ENCODE measurements at places on chromosomes 1 and 21.

DNA sequence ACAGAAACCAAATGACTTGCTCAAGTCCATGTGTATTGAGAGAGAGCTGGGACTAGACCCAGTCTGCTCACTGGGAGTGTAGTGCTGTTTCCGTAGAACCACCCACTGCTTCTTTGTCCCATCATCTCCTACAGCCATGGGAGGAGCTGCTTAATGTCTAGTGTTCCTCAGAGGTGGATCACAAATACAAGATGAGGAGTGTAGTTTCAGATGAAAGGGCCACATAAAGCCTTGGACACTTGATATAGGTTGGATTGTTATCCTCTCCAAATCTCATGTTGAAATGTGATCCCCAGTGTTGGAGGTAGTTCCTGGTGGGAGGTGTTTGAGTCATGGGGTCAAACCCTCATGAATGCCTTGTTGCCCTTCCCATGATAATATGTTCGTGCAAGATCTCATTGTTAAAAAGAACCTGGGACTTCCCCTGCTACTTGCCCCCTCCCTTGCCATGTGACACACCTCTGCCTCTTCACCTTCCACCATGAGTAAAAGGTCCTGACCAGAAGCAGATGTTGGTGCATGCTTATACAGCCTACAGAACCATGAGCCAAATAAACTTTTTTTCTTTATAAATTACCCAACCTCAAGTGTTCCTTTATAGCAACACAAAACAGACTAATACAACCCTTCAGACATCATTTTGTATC, 127.5 kb upstream of the DNAH14 start:
- no peak for DNase-seq

DNA sequence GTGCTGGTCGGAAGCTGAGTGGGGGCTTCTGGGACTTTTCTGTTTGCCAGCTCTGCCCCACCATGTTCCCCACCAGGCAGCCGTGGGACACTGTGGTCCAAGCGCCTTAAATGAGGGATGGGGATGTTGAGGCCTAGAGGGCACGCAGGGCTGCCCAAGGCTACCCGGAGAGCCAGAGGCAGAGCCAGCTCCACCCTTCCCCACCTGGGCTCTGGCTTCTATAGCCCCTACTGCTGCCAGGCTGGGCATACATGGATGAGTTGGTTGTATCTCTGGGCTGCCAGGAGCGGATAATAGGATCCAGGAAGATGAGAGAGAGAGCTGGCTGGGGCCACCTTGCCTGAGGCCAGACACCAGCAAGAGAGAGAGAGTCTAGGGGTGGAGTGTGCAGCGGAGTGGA, 49.4 kb downstream of the PTPRU start:
- no peak for DNase-seq

- no peak for DNase-seq
Observed at GRCh38 chr1:233360525-233361102, 33.1 kb downstream of the MAP3K21 start.

- DNase-seq = no peak
Observed at GRCh38 chr1:56080123-56080522, 499.2 kb downstream of the PLPP3 start.

DNA sequence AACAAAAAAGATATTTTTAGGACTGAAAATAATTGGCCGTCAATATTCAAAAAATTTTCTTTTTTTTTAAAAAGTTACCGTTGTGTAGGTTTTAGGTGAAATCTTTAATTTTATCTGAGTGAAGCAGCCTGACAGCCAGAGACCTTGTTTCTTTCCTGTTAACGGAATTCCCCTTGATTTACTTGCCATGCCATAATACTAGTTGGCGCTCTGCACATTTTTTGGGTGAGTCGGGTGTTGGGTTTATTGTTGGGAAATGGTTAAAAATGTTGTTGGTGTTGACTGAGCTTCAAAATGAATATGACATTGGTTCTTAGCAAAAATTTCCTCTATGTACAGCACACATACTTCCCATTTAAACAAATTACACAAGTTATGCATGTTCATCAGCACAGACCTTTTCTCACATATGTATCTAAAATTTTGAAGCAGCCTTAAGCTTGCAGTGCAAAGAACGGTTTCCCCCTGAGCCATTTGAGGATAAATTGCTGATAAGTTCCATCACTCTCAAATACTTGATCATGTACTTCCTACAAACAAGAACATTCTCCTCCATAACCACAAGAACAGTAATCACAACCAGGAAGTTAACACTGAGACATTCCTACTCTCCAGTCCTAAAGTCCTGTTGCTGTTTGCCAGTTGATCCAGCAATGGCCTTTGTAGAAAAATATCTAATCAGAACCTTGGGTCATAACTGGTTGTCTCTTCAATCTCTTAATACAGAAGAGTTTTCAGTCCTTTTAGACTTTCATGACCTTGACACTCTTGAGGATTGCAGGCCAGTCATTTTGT, 34.2 kb downstream of the CAMTA1 start:
- no peak for DNase-seq

DNA sequence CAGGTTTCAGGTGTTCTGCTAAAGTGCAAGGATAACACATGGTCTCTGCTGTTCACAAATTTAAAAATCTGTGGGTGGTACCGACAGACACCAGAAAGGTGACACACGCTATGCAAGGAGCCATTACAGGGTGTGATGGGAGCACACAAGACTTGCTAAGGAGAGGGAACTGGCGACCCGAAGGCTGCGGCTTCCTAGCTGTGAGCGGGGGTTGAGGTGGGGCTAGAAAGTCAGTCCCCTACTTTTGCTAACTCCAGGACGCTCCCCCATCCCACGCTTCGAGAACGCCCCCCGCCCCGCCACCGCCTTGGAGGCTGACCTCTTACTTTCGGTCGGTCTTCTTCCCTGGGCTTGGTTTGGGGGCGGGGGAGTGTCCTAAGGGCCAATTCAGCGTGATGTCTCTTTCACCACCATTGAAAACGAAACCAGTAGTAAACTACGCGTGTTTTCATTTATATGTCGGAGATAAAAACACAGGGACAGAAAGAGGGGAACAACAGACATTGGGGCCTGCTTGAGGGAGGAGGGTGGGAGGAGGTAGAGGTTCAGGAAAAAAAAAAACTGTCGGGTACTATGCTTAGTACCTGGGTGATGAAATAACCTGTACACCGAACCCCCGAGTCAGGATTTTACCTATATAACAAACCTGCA, 1.1 kb downstream of the CKS1B start:
- no peak for DNase-seq

DNA sequence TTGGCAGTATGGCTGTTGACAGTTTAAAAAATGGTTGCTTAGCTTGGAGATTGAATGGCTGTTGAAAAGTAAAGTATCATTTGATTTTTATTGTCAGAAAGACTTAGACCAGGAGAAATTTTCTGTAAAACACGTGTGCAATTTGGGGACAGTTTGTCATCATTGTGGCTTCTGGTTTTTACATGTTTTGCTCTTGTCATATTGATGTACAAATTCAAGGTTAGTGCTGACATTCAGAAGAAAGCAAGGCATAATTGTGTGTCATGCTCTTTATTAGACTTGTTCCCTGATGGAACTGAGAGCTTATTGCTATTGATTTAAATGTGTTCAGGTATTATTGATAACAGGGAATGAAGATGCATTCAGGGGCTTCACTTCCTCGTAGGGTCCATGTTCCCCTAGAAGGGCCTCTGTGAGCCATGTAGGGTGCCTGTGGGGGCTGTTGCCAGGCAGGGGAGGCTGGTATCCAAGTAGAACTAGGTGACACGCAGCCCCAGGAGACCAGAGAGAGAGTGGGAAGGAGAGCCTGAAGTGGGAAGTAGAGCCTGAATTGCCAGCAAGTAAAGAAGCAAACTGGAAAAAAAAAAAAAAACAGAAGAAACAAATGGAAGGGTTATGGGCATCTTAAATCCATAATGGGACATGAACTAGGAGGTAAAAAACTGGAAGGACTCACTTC, 32.7 kb upstream of the PLXNA2 start:
- no peak for DNase-seq

- no peak for DNase-seq
Observed at GRCh38 chr1:59486615-59487014, 189.7 kb downstream of the FGGY start.

GRCh38 chr1:180976732-180977357, 45.8 kb downstream of the STX6 start:
- DNase-seq = no peak

- DNase-seq = no peak
Observed at GRCh38 chr21:43861706-43862105, 3.3 kb upstream of the AGPAT3 start.

GRCh38 chr21:34844924-34845238, 176.1 kb downstream of the CLIC6 start:
- DNase-seq = no peak

DNA sequence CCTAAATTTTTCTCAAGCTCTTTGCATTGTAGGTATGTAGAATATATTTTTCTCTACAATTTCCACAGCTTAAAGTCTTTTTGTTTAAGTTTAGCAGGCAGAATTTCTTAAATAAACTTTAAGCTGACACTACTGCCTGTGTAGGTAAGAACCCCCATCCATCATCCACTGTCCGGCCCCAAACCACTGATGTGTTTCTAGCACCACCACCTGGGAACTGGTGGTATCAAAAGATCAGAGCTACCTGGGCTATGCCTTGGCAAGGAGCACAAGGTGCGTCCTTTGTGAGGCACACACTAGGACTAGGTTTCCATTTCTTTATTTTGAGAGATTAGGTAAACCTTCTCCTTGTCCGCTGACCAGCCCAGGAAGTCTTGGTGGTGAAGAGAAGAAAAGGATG, 10.5 kb upstream of the LELP1 start:
- DNase-seq = peak; percentile 8

DNA sequence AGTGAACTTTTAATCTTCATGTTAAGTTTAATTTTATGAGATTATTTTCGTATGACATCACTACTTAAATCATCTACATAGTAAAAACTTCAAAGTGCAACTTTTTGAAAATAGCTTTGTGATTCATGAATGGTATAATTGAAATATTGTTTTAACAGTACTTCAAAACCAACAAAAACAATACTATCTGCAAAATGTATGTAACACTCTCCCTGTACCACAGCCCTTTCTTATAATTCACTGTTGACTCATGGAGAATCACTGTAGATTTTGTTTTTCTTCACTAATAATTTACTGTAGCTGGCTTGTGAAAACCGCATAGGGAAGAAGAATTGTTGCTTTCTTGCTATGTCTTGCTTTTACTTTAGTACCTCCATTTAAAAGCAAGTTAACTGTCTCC, 301.4 kb upstream of the ADAMTS5 start:
- no peak for DNase-seq

DNA sequence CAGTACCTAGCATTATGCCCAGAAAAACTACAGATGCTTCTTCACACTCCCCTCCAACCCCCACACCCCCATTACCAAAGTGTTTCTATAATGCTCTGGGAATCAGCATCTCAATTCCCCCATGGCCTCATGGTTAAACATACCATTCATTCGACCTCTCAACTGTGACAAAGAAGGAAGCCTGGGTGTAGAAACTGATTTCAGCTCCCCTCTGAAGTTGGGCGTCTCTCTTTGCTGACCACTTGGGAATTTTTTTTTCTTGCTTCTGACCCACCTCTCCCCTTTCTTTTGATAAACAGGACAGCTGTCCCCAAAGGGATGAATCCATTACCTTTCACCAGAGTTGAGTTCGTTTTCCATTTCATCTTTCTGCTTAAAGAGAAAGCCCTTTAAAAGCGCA, 116.4 kb upstream of the HOOK1 start:
- no peak for DNase-seq

GRCh38 chr1:225611537-225612223, 41.2 kb downstream of the ENAH start:
- no peak for DNase-seq

DNA sequence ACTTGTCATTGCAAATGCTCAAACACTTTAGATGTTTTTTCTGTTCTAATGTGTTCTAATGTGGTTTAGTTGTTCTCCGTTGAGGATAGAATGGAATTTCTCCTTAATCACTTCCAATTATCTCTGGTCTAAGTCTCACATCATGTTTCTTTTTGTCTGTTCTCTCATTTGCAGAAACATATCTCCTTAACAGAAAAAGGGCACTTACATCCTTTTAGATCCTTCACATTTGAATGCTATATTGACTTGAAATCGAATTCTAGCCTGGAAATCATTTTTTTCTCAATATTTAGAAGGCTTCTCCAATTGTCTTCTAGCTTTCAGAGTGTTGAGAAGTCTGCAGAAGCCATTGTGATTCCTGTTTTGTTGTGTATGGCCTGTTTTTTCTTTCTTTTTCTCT, 7.3 kb upstream of the SAMSN1 start:
- no peak for DNase-seq

DNA sequence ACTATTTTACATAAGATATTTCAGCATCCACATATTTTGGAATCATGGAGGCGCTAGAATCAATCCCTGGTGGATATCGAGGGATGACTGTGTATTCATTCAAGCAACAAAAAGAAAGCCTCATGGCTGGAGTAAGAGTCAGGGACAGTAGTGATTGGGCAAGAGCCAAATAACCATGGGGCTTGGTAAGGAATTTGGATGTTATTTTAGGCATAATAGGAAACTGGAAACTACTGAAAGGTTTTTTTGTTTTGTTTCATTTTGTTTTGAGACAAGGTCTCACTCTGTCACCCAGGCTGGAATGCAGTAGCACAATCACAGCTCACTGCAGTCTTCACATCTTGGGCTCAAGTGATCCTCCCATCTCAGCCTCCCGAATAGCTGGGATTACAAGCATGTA, 33.8 kb upstream of the EYA3 start:
- no peak for DNase-seq

GRCh38 chr1:219398815-219399396, 214.0 kb downstream of the ZC3H11B start:
- no peak for DNase-seq

GRCh38 chr1:30879126-30879786, 29.3 kb downstream of the SDC3 start:
- no peak for DNase-seq

- no peak for DNase-seq
Observed at GRCh38 chr1:200624679-200625335, 4.3 kb upstream of the KIF14 start.

DNA sequence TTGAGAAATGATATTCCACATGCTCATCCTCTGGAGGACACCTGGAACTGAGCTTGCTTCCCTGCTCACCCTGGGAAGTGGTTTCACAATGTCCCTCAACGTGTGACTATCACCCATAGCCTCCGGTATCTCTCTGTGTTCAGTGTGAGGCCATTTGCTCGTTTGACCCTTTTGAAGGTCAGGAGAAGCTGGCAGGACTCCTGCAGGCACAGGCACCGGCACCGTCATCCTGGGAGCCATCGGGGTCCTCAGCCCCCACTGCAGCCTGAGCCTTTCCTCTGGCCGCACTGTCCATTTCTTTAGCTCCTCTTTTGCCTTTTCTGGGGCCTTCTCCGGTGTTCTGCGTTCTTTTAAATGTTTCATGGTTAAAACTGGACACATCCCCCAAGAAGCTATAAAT, 159.6 kb upstream of the COL6A1 start:
- DNase-seq = no peak

GRCh38 chr1:238892612-238893011, 493.8 kb upstream of the CHRM3 start:
- DNase-seq = no peak

- DNase-seq = no peak
Observed at GRCh38 chr1:38454236-38454635, 405.3 kb downstream of the RRAGC start.

- DNase-seq = no peak
Observed at GRCh38 chr21:45590726-45591618, 48.7 kb upstream of the SLC19A1 start.

- no peak for DNase-seq
Observed at GRCh38 chr1:208164609-208165008, 79.6 kb downstream of the PLXNA2 start.

Measured in HepG2 (cell line).